ENCODE measurements at places on chromosomes 5 and 9. TPM values are rescaled to one million over a fixed set of nuclear protein-coding genes. Genes with fewer than 3 reads are reported as not detected.

The MYOT gene
- 33.6 TPM for total RNA-seq

GRCh38 chr9:120612218-120612617, 32.3 kb upstream of the CDK5RAP2 start:
- DNase-seq: no peak

The HMCN2 gene
- total RNA-seq: 38.6 TPM

The MAP1B gene
- 963 TPM for total RNA-seq

The CFAP77 gene
- not detected for total RNA-seq

DNA sequence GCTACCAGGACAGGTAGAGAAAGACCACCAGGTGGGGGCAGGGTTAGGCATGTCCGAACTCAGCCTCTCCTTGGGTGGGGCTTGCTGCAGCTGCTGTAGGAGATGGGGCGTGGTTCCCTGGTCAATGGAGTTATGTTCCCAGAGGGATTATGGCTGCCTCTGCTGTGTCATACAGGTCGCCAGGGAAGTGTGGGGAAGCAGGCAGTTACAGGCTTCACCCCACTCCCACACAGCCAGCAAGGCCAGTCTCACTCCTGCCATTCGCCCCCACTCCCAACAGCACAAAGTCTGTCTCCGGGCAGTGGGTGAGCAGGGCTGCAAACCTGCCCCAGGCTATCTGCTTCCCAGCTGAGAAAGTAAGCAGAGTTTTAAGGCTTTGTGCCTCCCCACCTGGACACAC, 20.0 kb upstream of the CEP72 start:
- DNase-seq: no peak

DNA sequence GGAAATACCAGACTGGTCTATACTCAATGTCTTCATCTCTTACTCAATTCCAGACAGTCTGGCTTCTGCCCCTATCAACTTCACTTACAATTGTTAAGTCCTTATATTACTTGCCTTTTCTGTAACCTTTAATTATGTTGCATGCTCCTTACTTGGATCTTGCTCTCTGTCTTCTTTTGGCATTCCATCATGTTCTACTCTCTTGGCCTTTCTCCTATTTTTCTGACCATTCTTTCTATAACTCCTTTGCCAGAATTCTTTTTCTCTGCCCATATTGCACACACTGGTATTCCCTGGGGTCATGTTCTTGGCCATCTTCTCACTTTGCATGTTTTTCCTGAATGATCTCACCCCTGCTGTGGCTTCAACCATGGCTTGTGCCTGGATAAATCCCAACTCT, 209.8 kb upstream of the ZNF462 start:
- no peak for DNase-seq

DNA sequence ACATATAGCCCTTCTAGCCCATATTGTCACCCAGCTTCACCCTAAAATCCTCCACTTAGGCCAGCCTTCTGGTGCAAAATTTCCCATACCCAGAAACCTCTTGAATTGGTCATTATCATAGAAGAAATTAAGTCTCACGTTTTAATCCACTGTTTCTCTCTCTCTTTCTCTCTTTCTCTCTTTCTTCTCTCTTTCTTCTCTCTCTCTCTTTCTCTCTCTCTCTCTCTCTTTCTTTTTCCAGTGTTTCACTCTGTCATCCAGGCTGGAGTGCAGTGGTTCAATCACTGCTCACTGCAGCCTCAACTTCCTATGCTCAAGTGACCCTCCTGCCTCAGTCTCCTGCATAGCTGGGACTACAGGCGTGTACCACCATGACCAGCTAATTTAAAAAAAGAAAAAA, 363.4 kb downstream of the TMEM167A start:
- DNase-seq: no peak

The OXCT1 gene
- total RNA-seq: 47.6 TPM

DNA sequence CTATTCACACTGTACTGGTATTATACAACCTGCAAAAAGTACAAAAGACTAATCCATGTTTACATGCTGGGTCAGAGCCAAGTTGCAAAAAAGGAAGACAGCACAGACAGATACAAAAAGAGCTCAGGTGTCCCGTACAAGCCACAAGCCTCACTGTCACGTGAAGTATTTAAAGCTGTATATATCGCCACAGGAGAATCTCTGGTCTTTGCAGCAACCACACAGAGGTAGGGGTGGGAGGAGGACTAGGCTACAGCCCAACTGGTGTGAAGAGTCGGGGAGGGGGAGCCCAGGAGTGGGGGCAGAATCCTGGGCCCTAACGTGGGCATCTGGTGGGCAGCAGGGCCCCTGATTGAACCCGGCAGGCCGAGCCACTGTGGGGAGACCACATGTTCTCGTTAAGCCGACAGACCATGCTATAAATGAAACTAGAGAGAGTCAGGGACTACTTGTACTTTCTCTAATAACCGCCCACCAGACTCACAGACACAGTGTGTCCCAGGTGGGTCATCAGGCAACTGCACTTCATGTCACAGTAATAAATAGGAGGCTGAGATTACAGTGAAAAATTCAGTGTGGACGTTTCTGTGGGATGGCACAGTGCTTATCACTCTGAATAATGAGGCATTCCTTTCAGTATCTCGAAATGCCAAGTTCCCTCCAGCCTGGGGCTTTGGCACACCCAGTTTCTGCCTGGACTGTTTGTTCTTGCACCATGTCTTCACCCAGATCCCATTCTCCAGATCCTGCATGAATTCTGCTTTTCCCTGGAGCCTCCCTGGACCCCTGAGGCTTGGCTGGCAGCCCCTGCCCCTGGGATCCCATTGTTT, 79.3 kb upstream of the SH3PXD2B start:
- peak; percentile 92 for DNase-seq

DNA sequence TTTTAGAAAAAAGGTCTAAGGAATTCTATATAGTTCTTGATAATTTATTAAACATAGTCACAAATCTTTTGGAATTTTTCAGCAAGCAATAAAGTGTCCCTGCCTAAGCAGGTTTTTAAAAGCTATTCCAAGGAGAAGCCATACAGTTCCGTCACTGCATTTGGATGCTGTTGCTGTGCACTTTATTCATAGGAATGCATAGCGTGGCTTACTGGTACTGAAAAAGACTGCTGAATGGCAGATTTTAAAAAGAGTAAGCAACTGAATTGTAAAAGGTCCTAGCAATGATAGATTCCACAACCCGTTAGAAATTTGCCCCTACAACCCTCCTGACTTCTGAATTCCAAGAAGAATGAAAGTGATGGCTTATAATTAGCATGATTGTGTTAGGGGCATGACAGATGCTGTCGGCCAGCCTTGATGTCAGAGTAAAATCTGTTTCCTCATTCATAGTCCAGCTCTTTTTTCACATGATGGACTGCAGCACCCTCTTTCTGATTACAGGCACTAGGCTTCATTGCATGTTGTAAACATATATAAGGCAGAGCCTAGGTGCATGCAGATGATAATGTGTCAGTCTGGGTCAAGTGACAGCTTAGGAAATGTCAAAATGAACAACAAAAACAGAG, 227.0 kb downstream of the PDE4D start:
- no peak for DNase-seq

The ALG2 gene
- 33.4 TPM for total RNA-seq

The AGTPBP1 gene
- 15.9 TPM for total RNA-seq

The MEGF10 gene
- total RNA-seq: 0.50 TPM

GRCh38 chr9:15138357-15138686, 168.7 kb downstream of the TTC39B start:
- DNase-seq: no peak

- no peak for DNase-seq
Observed at GRCh38 chr9:3578786-3579185, 53.0 kb upstream of the RFX3 start.

The KDM4C gene
- 27.2 TPM for total RNA-seq

DNA sequence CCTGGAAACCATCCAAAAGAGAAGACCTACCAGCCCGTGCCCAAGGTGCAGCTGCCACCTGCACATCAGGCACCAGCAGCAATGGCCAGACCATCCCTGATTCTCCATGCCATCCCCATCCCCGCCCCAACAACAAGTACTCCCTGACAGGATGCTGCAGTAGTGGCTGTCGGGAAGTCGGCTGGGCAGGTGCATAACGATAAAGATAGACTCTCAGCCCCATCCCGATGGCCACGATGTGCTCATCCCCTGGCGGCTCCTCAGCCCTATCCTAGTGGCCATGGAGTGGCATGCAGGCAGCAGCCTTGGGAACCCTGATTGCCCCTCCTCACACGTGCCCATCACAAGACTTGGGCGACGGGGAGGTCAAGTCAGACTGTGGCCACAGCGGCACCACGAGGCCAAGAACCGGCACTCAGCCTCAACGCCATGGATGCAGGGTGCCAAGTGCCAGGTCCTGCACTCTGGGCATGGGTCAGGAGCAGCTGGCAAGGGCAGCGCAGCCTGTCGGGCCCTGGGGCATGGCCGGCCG, 368.8 kb upstream of the SPATA31A5 start:
- DNase-seq: no peak

- DNase-seq: no peak
Observed at GRCh38 chr5:1510631-1511030, 13.1 kb downstream of the LPCAT1 start.

The QRFP gene
- not detected for total RNA-seq

GRCh38 chr5:1217596-1218206, 7.5 kb upstream of the SLC6A18 start:
- no peak for DNase-seq

DNA sequence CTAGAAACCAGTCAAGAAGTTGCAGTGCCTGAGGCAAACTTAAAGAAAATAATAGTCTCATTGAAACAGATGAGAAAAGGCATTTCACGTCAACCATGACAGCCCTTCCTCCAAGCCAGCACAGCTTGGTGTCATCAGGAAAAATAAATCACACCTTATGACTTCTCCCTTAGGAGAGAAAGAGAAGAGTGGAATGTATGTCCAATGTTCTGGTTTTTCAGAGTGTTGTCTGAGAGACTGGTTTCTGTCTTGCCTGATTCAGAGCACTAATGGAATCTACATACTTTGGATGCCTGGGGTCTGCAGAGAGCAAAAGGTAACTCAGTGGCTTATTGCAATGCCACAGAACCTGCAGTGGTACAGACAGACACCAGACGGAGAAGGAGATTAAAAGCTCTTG, 105.5 kb upstream of the PDE4D start:
- no peak for DNase-seq

The LCN9 gene
- total RNA-seq: not detected

The GARIN3 gene
- not detected for total RNA-seq

GRCh38 chr5:161396171-161396570, 150.4 kb downstream of the GABRB2 start:
- no peak for DNase-seq

The FYB1 gene
- 12.9 TPM for total RNA-seq

The ANKRD31 gene
- total RNA-seq: under 0.01 TPM

DNA sequence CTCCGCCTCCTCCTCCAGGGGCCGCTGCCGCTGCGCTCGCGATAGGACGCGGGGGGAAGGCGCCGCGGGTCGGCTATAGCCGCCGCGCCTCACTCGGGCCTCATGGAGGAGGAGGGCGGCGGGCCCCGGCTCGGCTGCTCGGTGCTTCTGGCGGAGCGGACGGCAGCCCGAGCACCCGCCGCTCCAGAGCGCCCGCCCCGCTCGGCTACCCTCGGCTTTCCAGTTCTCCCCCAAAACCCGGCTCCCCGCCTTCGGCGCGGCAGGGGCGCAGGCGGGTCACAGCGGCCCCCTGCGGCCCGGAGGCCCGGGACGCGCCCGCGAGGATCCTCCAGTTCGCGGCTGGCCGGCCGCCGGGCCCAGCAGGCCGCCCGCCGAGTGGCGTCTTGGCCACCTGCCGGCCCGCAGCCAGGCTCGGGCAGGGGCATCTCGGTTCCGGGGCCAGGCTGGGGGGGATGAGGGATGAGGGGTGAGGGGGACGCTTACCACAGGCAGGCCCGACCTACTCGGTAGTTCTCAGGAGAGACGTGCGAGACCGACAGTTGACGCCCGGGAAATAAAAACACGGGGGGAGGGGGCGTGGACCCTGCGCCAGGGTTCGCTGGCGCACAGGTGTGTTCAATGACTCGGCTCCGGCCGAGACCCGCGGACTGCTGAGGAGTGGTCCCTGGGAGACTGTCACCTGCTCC, at the start of gene PAIP1:
Gene PAIP1 (minus strand): TSS at position 221 of the 686 bp plus-strand sequence. CDS start 231 bp downstream, outside the sequence.
- DNase-seq: peak; percentile 92

DNA sequence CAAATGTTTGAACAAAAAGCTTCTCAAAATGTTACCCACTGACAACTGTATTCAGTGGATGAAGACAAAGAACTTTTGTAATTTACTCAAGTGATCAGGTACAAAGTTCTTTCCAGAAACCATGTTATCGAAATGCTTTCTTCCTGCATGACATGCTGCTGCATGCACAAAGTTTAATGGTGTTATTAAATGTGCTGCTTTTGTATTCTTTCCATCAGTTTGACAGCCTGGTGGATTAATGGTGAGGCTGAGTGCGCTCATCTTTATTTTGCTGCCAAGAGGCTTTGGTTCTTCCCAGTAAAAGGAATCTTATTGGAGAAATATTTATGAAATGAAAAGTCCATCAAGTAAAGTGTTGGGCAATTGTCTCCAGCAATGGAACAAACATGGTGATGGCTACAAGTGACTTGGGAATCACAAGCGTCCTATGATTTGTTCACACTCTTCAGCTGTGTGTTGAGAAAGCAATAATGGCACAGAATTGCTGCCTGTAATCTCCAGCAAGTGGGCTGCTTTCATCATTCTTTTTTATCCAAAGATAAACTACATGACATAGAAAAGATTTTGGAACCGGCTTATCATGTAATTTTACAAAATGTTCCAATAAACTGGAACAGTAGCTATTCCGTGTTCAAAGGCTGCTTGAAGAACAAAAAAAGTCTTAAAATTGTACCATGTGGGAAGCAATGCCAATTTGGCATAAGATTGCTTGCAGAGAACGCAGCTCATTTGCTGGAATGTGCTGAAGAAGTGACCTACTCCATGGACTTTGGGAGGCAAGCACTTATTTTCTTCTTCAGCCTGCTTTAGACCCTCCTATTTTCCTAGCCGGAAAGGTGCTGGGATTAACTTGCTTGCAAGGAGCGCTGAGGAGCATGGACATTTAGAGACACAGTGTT, 153.1 kb downstream of the HSD17B3 start:
- no peak for DNase-seq

DNA sequence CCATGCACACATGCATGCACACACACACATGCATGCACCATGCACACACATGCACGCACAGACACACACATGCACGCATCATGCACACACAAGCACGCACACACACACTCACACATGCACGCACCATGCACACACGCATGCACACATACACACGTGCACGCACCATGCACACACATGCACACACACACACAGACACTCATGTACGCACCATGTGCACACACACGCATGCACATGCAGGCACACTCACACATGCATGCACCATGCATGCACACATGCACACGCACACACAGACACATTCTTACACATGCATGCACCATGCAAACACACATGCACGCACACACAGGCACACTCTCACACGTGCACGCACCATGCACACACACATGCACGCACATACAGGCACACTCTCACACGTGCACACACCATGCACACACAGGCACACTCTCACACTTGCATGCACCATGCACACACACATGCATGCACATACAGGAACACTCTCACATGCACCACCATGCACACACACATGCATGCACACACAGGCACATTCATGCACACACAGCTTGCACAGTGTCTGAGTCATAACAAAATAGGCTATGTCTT, 117.5 kb downstream of the TENT4A start:
- DNase-seq: no peak

The SV2C gene
- 0.52 TPM for total RNA-seq

Measured in esophagus muscularis mucosa (tissue), 4 donors.